SJSA1 (cell line): ENCODE measurements at places on chromosomes 1 and 21. TPM values are rescaled to one million over a fixed set of nuclear protein-coding genes. Genes with fewer than 3 reads are reported as not detected.
A peak's percentile ranks its signal among the peaks of the same experiment; 100 is the strongest.

PAX7 gene
- not detected in 2 replicates for total RNA-seq

GPR161 gene
- total RNA-seq = 9.6 and 9.8 TPM in 2 replicates

DNA sequence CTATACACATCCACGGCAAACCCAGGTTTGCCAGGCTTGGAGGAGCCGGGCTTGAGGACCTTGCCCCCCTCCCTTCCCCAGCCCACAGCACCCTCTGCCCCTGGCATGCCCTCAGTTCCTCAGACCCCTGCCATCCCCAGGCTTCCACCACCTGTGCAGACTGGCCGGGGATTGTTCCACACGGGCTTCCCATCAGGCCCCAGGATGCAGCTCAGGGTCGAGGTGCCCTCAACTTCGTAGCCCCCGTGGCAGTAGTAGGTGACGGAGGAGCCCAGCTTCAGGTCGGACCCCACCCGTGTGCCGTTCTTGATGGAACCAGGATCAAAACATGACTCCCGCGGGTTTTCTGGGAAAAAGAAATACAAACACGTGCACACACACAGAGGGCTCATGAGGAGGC is 163.8 kb downstream of the ZSCAN20 start:
- DNase-seq = no peak

ABCA4 gene
- total RNA-seq = 0.11 TPM in 1 of 2 replicates, not detected in the other

DNA sequence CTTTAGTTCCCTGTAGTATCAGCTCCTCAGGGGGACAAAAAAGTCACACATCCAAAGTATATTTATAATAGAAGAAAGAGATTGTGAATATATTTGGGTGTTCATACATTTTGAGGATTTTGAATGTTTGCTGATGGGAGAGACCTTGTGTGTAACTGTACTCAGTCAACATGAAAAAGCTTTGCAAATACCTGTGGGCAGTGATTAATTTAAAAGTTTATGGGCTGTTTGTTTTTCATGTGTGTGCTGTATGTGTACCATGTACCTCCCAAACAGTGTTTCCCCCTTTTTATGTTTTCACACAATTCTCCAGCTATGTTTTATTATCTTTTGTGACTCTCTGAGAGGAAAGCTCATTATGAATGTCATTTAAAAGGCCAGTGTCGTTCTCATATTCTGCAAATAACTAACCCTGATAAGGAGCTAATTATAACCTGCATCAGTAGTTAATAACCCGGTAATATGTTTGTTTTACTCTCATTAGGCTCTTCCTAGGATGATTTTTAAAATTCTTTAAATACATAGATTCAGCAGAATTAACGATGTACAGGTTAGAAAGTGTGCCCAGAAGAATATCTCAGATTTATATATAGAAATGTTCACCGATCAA is 271.5 kb downstream of the NFIA start:
- no peak for DNase-seq

DNA sequence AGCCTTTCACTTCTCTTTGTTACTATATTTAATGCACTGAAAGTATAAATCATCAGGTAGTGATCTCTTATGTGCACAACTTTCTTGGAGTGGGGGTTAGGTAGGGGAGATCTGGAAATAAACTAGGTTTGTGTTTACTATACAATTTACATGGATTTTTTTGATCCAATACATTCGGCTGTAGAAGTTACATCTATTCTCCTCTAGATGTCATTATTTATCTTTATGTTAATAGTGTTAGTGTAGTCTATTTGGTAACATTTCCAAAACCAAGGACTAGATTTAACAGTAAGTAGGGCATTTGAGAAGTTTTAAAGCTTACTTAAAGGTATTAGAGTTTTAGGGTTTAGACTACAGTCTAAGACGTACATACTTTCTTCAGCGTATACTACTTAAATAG is 5.4 kb downstream of the VPS45 start:
- peak; percentile 18 for DNase-seq

DNA sequence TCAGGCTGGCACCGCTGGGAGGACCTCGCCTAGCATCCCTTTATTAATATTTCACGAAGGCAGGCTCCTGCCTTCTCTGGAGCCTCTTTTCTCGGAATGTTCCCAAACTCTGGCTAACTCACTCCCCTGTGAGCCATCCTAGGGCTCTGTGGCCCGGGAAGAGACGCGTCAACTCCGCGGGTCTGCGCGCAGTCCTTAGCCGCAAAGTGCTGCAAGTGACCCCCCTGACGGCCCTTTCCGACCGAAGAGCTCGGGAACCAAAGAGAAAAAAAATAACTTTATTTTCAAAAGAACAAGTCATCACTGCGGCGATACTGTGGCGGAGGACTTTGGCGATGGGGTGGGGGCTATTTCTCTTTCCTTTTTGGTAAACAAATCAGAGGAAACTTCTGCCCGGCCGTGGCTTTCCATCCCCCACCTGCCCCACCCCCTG is 14.6 kb downstream of the NR5A2 start:
- no peak for DNase-seq

- no peak for DNase-seq
Observed at GRCh38 chr1:156214024-156214748, 1.4 kb downstream of the PMF1 start.

IQCC gene
- total RNA-seq = 4.4 and 5.6 TPM in 2 replicates

JTB gene
- total RNA-seq = 232 and 279 TPM in 2 replicates

ZBTB7B gene
- 15.3 and 24.5 TPM in 2 replicates for total RNA-seq

DNA sequence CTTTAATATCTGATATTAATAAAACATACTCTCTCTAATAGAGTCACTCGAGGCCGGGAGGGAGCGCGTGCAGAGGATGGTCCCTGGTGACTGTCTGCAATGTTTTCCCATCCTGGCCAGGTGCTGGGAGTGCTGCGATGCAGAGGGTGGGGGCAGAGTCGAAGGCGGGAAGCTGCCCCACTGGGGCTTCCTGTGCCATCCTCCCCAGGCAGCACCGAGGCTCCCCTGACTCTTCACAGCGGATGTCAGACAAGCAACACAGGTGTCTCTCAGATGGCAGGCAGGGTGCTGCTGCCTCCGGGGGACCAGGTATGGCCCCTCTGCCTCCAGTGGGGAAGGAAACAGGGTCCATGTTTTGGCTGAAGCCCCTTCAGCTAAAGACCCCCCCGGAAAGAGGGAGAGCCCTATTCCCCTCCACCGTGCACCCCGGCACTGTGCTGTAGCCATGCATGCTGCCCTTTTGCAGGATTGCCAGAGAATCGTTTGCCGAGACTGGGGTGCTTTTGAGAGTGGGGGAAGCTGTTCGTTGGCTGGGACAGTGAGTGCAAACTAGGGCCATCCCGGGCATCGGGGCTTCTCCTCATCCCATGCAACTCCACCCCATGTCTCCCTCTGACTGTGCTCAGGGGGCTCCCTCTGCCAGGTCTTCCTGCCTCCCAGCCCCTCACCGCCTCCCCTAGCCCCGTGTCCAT is 32.1 kb upstream of the TTC34 start:
- no peak for DNase-seq

DNA sequence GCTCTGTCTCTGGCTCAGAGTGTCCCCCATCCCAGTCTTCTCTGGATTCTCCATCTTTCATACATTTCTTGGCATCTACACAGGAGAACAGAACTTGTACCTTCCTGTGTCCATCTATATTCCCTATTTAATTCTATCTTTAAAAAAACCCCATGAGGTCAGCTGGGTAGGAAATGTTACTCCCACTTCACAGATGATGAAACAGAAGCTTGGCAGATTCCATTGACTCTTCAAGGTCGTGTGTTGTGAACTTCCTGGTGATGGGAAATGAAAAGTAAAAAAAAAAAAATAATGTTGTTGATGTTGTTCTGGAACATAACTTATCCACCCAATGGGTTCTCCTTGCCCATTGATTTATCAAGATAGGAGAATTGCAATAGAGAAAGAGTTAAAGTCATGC is 8.9 kb downstream of the CHI3L2 start:
- no peak for DNase-seq

DNA sequence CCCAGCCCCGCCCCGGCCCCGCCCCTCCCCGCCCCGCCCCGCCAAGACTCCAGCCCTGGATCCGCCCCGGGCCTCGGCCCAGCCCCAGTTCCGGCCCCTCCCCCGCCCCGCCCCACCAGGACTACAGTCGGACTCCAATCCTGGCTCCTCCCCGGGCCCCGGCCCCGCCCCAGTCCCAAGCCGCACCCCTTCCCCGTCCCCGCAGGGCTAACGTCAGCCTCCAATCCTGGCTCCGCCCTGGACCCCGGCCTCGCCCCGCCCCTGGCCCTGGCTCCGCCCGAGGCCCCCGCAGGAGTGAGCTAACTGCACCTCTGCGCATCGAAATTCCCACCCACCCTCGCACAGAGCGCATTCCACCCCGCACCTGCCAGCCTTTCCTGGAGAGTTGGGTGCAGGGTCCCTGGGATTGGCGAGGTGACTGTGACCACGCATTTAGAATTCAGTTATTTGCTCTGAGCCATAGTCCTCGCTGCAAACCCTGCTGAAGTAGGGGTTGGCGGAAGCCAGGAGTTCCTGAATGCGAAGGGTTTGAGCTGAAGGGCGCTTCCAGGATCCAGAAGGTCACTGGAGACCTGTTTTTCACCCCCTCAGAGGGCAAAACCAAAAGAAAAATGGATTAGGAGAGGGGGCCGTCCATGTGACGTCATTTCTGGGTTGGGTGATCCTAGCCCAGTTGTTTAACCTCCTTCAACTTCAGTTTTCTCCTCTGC is 588 bp upstream of the IGSF8 start:
- DNase-seq = peak; percentile 48

GRCh38 chr1:172500207-172500606 is 32.7 kb upstream of the SUCO start:
- no peak for DNase-seq

DNA sequence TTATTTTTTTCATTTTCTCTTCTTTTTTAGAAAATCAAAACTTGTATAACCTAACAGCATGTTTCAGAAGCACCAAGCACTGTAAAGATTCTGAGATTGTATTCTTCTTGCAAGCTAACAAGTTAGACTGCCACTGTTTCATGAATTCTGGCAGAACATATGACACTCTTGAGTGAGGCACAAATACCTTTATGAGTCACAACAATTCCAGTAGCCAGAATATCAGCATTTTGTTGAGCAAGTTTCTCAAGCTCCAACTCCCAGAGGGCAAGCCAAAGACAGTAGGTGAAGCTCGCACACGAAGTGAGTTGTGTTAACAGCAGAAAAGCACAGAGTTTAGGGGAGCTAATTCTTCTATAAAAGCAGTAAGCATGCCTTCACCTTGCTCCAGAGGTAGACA is 268.8 kb upstream of the NCAM2 start:
- DNase-seq = no peak

- DNase-seq = no peak
Observed at GRCh38 chr21:34031835-34032370, 41.5 kb upstream of the MRPS6 start.

DNA sequence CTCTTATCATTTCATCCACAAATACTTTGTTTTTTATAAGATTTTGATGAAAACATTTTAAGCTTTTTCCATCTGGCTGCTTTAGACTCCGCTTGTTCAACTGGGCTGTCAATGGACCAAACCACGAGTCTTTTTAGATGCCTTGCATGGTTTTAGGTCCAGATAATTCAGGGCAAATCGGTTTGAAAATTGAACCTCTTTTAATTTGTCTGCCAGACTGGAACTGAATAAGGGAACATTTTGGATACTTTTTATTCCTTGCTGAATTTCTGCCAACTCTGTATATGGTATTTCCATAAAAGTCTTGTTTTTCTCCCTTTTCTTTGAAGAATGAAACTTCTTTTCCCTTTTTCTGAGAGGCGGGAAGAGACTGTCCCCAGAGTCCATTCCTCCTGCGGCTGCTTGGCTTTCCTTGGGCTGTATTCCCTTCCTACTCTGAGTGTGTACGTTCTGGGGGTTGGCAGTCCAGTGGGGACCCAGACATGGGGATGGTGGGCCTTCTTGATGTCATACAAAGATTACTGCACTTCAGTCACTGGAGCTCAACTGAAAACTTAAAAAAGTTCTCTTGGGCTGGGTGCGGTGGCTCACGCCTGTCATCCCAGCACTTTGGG is 46.5 kb upstream of the CNN3 start:
- no peak for DNase-seq

- DNase-seq = no peak
Observed at GRCh38 chr1:236365999-236366570, 28.0 kb upstream of the EDARADD start.

GRCh38 chr1:232452117-232452516 is 177.8 kb downstream of the SIPA1L2 start:
- no peak for DNase-seq

- DNase-seq = peak; percentile 68
Observed at GRCh38 chr1:3483801-3484444, 29.5 kb downstream of the ARHGEF16 start.

NLRP3 gene
- total RNA-seq = 0.16 and 0.37 TPM in 2 replicates

GRCh38 chr1:13798120-13798519 is 98.1 kb downstream of the PRDM2 start:
- DNase-seq = no peak

DCDC2B gene
- not detected in 2 replicates for total RNA-seq

DNA sequence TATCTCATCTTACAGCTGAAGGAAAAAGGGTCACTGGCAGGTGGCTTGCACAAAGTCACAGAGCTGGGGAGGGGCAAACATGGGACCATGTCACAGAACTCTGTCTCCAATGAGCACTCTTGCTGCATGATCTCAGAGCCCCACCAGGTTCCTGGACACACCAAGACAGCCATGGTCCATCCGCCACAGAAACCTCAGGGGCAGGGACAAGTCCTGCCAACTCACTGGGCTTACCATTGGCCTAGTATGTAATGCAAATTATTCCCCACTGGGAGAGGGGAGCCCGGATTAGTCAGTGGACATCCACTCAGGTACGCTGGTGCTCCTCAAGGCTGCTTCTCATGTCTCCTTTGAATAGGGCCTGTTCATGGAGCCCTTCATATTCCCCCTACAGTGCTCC is 14.2 kb downstream of the S100A7A start:
- DNase-seq = no peak

DNA sequence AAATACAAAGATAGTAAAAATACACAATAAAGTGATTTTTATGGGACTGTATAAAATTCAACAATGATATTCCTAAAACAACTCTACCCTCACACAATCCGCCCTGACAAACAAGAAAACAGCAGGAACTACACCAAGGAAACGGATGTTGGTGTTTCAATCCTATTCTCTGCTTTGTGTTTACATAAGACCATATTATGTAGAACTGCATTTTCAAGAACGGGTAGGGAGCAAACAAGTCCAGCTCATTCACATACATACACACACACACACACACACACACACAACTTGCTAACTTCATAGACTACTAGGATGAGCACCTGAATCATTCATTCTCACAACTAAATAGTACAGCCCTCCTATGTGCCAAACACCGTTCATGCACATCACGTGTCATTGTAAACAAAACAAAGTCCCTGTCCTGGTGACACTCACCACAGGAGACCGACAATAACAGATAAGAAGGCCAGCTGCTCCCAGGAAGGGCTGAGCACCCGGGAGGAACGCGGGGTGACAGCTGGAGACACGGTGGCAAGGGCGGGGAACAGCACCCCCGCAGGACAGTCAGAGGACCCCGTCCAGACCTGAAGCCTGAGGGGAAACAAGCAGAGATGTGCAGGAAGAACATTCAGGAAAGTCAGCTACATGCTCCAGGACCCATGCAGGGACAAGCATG is 43.0 kb downstream of the NPHP4 start:
- DNase-seq = no peak

KRTAP21-2 gene
- total RNA-seq = not detected in 2 replicates
